NCI-H526 (cell line): ENCODE measurements at places on chromosomes 12 and 14.
A peak's percentile ranks its signal among the peaks of the same experiment; 100 is the strongest.

GRCh38 chr12:72274931-72275330, 2.8 kb downstream of the TRHDE start:
- no peak for DNase-seq

GRCh38 chr14:93982230-93983007, 6.0 kb upstream of the ASB2 start:
- no peak for DNase-seq

DNA sequence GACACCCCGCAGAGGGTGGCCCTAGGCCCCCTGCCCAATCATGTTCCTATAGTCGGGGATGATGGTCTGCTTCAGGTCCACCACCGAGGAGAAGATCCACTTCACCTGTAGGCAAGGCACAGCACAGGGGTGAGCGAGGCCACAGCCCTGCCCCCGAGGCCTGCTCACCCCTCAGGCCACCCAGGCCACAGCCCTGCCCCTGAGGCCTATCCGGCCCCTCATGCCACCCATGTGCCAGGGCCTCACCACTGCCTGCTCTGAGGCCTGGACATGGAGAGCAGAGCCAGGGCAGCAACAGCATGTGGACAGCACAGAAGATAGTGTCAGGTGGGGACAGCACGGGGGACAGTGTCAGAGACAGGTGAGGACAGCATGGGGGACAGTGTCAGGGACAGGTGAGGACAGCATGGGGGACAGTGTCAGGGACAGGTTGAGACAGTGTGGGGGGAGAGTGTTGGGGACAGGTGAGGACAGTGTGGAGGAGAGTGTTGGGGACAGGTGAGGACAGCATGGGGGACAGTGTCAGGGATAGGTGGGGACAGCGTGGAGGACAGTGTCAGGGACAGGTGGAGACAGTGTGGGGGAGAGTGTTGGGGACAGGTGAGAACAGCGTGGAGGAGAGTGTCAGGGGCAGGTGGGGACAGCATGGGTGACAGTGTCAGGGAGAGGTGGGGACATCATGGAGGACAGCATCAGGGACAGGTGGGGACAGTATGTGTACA, 239.7 kb downstream of the TMEM121 start:
- no peak for DNase-seq

GRCh38 chr12:130788515-130788914, 50.5 kb downstream of the STX2 start:
- peak; percentile 75 for DNase-seq

DNA sequence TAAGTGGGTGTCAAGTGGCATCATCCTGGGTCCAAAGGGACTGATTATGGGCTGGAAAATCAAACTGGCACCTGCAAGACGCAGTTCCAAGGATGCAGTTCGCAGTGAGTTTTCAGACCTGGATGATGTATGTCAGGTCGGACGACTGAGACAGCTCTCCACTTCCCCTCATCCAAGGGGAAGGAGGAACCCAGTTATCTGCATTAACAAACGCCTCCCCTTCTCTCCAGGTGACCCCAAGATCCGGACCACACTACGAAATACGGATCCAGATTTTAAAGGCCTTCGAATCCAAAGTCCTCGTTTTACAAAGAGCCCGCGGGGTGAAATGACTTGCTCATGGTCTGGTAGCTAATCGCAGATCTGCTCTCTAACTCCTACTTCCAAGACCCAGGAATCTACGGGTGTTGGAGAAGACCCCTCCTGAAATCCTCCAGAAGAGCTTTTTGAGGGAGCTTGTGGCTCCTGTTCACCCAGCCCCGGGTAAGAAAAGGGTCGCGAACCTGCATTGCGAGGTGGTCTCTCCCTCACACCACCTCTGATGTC, 460 bp upstream of the SYNE2 start:
- peak; percentile 62 for DNase-seq

DNA sequence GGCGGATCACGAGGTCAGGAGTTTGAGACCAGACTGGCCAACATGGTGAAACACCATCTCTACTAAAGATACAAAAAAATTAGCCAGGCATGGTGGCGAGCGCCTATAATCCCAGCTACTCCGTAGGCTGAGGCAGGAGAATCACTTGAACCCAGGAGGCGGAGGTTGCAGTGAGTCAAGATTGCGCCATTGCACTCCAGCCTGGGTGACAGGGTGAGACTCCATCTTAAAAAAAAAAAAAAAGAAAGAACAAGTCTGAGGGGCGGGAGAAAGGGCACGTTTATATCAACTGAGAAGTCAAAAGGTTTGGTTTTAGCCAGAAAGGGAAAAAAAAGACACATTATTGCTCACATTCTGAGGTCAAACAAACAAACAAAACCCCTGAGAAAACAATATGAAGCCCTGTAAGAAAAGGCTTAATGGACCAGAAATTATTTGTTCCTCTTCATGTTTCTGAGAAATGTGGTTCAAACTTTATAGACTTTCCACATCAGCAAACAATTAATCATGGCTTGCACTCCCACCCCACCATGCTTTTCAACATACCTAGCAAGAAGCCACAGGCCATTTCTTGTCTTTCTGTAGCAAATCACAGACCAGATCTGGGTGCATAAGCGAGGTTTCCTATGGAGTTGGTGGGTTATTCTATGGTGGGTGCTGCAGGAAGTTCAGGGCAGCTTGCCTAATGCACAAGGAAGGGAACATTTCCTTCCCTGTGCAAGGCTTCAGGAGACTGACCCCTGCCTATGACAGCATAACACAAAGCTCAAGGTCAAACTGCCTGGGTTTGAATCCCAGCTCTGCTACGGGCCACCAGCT, 80.1 kb downstream of the SSPN start:
- DNase-seq: no peak

DNA sequence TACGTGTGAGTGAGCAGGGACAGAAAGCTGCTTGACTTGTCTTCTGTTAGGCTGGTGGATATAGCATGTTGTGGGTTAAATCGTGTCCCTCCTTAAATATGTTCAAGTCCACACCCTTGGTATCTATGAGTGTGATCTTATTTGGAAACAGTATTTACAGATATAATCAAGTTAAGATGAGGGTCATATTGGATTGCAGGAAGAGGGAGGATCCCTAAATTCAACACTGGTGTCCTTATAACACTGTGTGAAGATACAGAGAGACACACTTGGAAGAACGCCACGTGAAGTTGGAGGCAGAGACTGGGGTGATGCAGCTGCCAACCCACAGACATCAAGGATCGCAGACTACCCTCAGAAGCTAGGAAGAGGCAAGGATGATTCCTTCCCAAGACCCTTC, 275.2 kb upstream of the SSTR1 start:
- no peak for DNase-seq

- DNase-seq: peak; percentile 24
Measured at GRCh38 chr12:117402363-117402762, 40.9 kb upstream of the NOS1 start.

- no peak for DNase-seq
Measured at GRCh38 chr14:21088687-21089086, 9.8 kb downstream of the ZNF219 start.

- DNase-seq: peak; percentile 93
Measured at GRCh38 chr14:89296281-89296745, 120.7 kb downstream of the FOXN3 start.

GRCh38 chr14:100524233-100524932, 62.8 kb downstream of the BEGAIN start:
- no peak for DNase-seq

DNA sequence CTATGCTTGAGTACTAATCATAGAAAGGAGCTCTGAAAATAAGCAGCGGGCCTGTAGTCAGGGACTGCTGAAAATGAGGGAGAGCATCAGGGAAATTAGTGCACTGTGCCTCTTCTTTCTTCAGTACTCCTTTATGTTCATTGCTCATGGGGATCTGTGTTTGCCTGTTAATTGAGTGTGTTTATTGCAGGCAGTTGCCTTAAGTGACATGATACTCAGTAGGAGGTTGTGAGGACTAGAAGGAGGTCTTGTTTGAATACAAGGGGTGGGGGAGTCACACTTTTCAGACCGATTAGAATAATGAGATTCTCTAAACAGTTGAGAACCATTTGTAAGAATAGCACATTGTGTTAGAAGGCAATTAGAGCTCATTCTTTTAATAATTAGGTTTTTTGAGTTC, 102.6 kb upstream of the SLCO1C1 start:
- DNase-seq: no peak

DNA sequence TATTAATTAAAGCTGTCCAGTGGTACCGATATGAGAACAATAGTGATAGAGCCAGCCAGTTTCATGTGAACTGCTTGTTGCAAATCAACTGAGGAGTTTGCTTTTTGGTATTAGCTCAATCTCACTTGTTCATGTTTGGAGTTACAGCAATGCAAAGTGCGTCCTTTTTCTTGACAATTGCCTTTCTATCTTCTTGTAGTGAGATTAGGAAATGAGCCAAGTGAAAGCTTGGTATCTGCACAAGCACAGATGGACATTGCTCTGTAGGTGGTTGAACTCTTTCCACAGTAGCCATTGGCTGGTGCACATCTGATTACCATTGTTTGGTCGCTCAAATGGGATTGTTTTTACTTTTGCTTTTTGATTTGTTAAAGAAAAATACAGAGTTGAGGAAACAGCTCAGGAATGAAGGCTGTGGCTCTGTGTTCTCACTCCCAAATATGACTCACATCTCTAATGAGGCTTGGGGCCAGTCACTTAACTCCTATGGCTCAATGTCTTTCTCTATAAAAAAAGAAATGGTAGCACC, 241.4 kb downstream of the BMP4 start:
- no peak for DNase-seq

- no peak for DNase-seq
Measured at GRCh38 chr12:12491606-12492005, 71.1 kb downstream of the DUSP16 start.

- DNase-seq: peak; percentile 17
Measured at GRCh38 chr12:111160350-111161241, 208.3 kb downstream of the PHETA1 start.

DNA sequence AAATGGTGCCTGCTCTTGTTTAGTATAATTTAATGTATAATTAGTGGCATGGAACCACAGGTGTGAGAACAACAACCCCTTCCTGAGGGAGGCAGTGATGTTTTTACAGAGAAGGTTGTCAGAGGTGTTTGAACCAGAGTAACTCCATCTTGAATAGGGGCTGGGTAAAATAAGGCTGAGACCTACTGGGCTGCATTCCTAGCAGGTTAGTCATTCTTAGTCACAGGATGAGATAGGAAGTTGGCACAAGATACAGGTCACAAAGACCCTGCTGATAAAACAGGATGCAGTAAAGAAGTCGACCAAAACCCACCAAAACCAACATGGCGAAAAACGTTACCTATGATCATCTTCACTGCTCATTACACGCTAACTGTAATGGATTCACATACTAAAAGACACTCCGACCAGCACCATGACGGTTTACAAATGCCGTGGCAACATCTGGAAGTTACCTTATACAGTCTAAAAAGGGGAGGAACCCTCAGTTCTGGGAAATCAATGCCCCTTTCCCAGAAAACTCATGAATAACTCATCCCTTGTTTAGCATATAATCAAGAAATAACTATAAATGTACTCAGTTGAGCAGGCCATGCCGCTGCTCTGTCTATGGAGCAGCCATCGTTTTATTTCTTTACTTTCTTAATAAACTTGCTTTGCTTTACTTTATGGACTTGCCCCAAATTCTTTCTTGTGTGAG, 47.8 kb upstream of the LTA4H start:
- no peak for DNase-seq

- DNase-seq: no peak
Measured at GRCh38 chr12:119399301-119399700, 64.8 kb downstream of the CCDC60 start.

DNA sequence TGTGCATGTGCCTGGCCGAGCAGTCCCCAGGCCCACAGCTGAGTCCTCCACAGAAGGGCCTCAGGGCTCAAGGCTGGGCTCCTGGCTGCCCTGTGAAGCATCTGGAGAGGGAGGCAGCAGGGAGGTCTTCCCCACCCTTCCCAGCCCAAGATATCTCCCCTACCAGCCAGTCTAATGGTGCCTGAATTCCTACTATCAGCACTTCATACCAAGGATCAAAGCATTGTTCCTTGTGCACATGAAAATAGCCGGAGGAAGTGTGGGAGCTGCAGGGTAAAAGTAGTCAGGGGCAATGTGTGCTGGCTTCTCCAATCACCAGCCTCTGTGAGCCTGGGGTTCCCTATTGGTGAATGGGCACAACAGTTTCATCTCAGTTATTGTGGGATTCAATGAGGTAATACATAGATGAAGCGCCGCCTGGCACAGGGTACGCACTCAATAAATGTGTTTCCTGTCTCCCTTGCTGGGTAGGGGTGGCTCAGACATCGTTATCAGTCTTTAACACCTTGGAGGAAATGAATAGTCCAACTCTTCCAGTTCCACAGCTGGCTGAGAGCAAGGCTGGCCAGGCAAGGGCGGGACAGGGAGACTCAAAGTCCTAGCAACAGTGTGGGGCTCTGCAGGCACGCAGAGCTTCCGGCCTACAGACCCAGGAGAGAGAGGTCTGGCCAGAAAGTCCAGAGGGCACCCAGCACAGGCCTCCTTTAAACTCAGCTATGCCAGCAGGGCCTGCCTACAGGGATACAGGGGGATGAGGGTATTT, 39.1 kb upstream of the PNMA1 start:
- DNase-seq: no peak

GRCh38 chr14:74786796-74787315, 23.7 kb downstream of the YLPM1 start:
- DNase-seq: no peak

DNA sequence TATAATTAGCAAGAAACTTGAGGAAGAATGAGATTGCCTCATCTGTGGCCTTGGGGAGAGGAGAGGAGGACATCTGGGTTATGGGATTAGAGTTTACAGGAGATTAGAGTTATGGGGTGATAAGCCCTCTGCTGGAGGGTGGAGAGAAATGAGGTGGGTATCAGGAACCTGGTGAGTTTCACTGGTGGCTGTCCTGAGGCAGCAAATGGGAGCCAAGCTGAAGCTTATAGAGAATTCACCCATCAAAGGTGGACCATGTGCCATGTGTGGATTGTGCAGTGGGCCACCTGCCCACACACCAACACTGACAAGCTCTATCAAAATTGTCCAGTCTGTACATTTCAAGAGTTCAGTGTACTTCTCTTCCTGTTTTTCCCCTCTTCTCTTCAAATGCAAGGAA, 135.3 kb downstream of the AEBP2 start:
- DNase-seq: no peak

DNA sequence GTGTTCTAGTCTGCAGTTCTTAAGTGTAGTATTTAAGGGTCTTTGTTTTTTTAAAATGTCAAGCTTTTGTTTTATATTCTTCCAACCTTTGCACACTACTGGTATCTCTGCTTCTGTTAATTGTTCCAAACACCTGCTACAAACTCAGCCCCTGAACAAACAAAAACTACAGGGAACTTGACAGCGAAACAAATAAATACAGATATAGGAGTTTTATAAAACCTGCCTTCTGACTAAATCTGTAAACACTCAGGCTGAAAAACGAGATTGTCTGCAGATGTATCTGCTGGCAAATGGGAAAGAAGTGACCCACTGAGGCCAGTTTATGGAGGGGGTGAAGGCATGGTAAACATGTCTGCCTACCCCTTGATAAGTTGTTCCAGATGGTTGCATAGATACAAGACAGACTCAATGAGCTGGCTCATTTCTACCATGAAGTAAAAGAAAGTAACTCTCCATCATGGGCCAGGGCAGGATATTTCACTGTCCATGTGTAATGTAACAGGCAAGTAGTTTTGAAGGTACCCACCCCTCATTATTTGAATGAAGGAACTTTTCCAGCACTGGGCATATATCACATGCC, 75.6 kb downstream of the LMO3 start:
- peak; percentile 20 for DNase-seq

GRCh38 chr12:129064209-129064855, 211.1 kb downstream of the GLT1D1 start:
- no peak for DNase-seq
